ENCODE measurements at places on chromosomes 4 and X.

DNA sequence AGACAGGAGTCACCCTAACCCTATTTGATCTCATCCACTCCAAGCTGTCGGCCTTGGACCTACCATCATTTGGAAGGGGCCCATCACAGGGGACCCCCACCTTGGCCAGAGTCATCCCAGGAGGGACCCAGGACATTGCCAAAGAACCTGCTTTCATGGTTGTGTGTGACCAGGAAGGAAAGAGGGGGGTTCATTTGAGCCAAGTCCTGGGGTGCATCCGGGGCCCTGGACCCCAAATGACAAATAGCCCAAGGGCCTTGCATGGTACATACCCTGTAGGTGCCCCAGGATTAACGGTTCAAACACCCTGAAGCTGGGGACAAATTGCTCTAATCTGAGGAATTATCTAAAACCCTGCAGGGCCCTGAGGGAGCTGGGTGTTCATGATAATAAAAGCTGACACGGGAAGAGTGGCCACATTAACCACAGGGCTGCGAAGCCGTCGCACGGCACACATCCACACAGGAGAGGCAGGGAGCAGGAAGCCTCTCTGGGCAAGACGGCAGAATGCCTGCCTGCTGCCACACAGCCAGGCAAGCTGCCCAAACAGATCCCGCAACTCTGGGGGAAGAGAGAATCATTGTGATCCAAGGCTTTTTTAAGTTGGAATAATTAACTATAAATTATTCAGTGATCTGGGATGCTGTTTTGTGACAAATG lies 28.2 kb upstream of the PPP2R2C start:
- no peak for DNase-seq

GRCh38 chrX:110806145-110806544 lies 10.5 kb upstream of the CHRDL1 start:
- no peak for DNase-seq

DNA sequence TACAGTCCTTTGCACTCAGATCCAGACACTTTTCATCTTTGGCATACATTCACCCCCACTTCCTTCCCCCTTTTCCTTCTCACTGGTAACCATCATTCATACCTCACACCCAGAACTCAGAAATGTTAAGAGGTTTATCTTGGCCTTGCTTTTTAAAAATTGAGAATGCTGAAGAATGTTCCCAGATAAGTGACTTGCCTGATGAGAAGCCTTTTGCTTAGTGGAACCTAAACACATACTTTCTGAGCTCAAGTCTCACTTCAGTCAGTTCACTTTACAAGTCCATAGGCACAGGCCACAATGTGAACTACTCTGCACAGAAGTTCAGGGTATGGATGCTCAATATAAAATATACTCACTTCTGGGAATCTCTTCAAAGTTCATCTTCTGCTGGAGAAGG lies 129.4 kb downstream of the GRIA3 start:
- DNase-seq: no peak

- no peak for DNase-seq
Observed at GRCh38 chr4:185920171-185920570, 108.2 kb upstream of the SORBS2 start.

- no peak for DNase-seq
Observed at GRCh38 chr4:159937595-159937994, 834.7 kb downstream of the RAPGEF2 start.

DNA sequence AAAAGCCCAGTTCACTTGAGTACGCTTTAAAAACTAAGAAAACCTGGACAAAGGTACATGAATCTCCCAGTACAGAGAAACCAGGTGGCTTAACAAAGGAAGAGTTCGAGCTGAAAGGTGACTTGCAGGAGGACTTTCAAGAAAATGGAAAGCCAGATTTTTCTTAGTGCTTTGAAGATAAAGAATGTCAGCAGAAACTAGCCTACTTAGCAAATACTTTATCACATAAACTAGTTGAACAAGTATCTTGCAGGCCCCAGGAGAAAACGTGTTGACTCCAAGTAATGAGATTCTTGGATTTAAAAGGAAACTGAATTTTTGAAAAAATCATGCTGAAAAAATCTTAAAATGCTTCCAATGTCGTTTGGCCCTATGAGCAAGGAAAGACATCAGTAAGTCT lies 26.4 kb downstream of the CDKN2AIP start:
- no peak for DNase-seq

- DNase-seq: no peak
Observed at GRCh38 chr4:145493166-145493565, 11.5 kb downstream of the SMAD1 start.

DNA sequence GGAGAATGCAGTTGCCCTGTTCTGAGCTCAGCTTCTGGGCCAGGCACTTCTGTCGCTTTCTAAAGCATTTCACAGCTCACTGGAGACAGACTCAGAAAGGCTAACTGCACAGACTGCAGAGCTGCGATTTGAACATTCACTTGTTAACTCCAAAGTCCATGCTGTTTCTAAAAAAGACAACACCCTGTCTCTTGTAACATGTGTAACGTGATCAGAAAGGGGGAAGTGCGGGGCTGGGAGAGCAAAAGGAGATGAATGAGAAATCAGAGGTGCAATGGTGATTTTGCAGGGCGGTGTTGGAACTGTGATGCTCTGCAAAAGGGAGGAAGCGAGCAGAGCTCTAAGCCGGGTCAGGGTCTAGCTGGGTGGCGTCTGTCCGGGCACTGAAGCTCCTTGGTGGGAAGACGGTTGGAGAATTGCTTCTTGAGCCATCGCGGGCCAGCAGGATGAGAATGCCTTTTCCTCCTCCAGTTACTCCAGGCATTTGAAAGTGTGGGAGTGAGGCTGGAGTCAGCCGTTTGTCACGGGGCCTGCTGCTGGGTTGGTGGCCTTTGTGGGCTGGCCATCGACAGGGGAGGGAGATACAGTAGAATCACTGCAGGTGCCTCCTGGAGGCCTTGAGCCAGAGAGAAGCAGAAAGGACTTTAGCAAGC lies 20.3 kb downstream of the TBC1D14 start:
- DNase-seq: no peak

All from COR-L47 (cell line).